DMS153 (cell line): ENCODE measurements at places on chromosomes 4 and X.

DNA sequence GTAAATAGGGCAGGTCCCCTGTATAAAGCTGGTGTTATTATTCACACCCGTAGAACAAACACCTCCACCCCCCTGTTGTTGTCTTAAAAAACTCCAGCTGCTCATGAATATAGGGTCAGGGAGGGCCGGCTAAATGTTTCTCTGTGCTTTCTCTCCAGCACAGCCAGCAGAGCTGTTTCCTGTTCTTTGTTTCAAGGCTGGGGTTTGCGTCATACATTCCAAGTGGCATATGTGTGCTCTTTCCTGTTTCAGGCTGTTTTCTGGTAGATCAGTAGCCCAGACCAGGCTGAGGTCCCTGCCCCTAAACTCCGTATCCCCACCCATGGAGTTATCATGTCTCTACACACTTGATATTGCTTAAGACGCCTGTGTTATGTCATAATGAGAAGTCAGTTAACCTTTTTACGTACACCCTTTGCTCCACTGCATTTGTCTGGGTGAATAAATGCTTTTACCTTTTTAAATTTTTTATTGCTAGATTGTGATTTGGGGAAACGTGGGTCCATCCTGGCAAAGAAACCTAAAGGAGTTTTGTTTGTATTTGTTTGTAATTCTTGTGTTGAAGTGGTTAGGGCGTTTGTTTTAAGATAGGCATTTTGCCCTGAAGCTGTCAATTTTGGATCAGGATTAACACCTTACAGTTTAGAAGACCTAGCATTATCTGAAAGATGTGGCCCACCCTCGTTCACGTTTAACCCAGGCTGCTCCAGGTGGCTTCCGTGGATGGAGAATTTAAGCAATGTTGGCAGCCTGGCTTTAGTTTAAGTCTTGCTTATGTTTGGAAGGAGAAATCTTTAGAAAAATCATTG lies 3.3 kb downstream of the KLF3 start:
- peak; percentile 89 for DNase-seq

DNA sequence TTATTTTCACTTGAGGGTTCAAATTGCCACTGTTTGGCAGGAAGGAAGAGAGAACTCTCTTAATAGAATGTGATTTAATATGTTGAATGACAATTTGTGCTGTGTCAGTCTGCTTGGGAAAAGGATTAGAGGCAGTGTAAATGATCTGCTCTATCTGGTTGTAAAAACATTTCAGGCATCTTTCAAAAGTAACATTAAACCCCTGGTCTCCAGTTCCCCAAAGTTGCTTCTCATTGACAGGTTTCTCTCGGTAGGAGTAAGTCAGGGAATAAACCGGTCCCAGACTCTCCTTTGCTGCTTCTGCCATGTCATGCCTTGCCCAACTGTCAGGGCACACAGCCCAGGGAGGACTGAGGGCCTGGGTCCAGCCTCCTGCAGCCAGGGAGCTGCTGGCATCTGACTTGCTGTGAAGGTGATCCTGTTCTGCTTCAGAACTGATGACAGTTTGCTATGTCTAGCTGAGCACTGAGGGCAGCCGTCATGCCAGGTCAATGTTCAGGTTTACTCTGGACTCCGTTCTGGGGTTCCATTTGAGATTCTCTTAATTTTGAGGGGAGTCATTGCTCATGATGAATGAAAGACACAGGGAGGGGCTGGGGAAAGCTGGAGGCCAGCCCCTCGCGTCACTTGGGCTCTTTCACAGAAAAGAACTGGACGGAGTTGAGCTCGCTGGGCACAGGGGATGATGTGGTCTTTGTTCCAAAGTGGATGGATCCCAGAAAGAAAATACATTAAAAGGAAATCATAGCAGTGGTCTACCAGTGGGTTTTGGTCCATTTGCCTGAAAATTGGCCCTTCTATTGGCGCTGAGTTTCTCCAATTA lies 312.4 kb downstream of the ARHGAP10 start:
- DNase-seq, result no peak

DNA sequence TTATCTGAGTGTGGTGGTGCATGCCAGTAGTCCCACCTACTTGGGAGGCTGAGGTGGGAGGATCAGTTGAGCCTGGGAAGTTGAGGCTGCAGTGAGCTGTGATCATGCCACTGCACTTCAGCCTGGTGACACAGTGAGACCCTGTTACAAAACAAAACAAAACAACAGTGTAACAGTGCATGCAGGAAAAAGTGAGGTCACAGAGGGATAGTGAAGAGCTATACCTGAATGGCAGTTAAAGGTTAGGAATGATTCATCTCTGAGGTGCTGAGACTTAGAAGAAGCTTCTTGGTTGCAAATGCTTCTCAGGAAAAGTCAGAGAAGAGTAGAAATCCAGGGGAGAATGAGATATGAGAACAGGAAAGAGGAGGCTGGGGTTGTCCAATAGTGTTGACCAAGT lies 178.7 kb downstream of the FRAS1 start:
- DNase-seq, result no peak

- no peak for DNase-seq
Measured at GRCh38 chrX:2967998-2968909, 38.1 kb upstream of the ARSH start.

- no peak for DNase-seq
Measured at GRCh38 chr4:143858456-143858855, 46.9 kb downstream of the GYPE start.

DNA sequence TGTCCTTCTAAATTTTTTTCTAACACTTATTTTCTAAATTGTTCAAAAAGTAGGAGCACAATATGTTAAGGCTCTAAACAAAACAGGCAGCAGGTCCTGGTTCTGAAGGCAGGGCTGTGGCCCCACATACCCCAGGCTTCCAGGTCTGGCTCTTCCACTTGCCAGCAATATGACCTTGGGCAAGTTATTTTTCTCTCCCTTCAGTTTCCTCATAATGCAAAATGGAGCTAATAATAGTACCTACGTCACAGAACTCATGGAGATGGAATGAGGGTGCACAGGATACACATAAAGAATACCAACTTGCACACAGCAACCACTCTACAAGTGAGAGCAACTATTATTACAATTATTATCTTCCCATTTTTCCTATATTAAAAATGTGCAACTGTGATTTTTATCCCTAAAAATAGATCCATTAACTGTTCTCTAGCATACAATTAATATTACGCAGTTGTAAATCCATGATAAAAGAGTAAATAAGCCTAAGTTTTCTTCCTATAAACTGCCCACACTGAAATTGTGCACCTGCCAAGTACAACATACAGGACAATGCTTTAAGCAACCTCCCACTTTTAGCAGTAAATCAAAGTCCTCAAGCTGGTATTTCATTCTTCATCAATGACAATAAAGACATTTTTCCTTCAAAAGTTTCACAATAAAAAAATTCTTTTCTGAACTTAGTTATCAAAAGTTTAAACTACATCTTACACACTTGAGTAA lies 27.0 kb downstream of the OTUD4 start:
- no peak for DNase-seq

DNA sequence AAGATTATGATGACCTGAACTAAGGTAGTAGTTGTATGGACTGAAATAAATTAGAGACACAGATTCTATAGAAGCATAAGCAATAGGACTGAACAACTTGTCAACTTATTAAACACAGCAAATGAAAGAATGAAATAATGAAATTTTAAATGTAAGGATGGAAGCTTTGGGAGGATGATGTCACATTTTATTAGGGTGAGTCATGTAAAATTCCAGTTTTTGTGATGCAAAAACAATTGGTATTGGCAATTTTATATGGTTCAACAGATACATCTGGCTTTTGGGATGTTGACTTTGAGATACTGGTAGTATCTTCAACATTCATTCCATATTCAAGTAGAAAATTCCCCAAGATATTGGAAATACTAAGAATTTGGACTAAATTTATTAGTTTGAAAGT lies 72.7 kb upstream of the IL15 start:
- DNase-seq, result no peak

DNA sequence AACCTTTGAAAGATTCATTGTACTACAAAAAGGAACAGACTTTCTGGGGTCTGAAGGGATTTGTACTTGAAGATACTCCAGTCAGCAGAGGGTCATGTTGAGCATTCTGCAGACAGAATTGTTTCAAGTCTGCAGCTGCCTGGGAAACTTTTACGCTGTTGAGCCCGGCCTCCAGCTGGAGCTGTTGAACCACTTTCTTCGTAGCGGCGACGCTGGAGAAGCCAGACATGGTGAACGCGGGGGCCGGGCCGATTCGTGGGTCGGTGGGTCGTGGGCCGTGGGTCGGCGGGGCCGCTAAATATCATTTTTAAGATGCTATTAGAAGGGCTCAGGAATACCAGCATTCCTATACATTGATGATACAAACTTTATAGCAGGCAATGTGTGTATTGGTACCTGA lies 12.0 kb upstream of the RTL9 start:
- DNase-seq, result no peak

DNA sequence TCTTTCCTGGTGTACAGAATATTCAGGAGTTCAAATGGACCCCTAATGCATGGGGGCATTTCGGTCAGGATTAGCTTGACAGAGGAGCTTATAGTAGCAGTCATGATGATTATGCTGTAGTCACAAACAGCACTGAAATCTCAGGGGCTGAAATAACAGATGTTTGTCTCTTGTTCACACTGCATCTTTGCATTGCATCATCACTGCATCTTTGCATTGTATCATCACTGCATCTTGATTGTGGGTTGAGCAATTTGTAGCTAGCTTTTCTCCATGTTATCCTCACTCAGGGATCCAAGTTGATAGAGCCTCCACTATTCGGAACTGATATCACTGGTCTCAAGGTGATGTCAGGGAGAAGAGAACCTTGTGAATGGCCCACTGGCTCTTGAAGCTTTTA lies 160.9 kb downstream of the GATB start:
- DNase-seq, result no peak

- DNase-seq, result no peak
Measured at GRCh38 chr4:141548791-141549190, 87.6 kb upstream of the IL15 start.

DNA sequence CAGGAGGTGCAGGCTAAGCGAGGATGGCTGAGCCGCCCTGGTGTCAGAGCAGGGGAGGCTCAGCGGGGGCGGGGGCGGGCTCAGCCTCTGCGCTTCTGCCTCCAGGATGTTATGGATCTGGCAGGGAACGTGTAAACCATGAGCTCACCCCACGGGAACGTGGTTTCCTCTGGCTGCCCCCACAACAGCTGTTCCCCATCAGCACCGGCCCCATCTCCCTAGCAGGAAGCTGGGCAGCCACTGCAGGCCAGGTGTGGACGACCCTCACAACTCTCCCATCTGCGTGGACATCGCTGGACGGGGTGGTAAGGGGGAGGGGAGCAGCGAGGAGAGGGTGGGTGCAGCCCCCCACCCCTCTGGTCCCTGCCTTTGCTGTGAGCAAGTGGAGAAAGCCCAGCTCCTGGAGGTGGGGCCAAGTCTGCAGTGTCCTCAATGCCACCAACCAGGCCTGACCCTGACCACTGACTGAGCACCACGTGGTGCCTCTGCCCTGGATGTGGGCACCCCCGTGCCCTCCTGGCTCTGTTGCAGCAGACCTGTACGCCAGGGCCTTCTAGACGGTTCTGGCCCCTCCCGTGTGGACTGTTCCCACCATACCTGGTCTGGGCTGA lies 28.1 kb upstream of the SPON2 start:
- DNase-seq, result no peak

DNA sequence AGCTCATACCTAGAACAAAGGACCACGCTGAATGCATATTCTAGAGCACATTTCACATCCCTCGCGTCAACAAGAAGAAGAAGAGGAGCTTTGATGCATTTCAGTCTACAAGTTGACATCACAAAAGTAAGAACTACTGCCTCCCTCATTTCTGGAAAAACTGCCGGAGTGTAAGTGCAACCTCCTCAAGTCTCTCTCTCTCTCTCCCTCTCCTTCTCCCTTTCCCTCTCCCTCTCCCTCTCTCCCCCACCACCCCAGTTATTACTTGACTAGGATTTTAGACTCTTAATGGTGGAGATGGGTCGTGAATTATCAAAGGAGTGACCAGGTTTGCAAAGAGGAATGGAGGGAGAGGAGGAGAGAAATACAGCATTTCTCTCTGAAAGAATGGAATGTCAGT lies 1.4 kb upstream of the IRS4 start:
- DNase-seq, result no peak

DNA sequence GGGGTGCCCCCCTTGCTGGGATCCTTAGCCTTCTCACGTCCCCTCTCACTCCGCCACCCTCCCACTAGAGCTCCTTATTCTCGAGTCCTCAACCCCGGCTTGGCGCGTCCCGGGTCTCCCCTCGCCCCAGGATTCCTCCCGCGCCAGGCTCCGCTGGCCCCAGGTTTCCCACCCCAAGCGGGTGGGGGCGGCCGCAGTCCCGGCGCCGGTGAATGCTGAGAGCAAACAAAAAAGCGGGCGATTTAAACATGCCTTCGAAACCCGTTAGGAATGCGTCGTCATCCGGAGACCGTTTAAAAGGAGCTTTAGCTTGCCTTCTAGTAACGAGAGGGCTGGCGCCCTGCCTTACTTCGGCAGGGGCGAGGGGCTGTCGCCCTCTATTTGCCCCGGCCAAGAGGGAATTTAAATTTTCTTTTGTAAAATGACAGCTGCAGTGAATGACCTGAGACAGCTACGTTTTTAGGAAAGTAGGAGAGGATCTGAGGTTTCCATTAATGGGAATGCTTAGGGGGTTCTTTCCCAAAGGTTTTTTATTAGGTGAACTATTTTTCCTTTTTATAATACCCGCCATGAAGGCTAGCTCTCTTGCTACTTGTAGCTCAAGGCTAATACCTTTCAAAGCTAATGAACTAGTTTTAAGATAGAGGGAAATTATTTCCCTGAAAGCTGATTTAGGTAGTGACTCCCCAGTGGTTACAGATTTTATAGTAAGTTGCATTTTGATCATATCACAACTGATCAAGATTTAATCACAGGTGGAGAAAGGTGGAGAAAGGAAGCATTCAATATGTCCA lies 3.1 kb downstream of the JADE1 start:
- DNase-seq, result peak; percentile 42

DNA sequence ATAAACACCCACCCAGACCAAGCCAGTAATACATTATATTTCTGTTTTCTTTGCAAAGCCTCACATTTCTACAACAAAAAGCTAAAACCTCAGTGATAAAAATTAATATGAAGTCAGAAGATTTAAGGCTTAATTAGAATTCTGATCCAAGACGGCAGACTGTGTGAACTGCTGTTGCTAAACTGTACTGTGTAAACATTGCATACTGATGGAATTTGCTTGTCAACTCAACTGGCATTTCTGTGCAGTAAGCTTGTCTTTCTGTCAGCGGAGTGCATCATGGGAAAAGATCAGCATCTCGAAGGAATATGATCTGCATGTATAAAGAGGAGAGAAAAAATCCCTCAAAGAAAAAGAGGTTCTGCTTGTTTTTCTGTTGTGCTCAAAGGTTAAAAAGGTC lies 69.4 kb upstream of the SPANXB1 start:
- no peak for DNase-seq
